AG08396 (cell line): ENCODE measurements at places on chromosomes 16 and 17.

- no peak for DNase-seq
Measured at GRCh38 chr16:25030420-25031131, 15.4 kb upstream of the ARHGAP17 start.

GRCh38 chr17:75902406-75902805 is 2.3 kb downstream of the MRPL38 start:
- DNase-seq: no peak

DNA sequence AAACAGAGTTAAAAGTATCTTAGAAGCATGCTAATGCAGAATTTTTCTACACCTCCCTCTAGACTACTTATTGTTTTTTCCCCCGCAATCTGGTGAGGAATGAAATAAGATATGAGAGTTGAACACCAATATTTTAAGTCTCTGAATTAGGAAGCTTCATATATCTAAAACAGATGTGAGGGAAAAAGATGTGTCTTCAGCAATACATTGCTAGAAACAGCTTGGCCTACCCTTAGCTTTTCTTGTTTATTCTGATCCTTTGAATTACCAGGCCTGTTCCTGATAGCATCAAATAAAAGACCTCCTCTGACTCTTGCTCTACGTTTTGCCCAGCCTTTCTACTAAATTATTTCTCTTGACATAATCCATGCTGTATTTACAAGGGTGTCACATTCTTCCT is 221.8 kb downstream of the CDH11 start:
- no peak for DNase-seq

GRCh38 chr17:48472411-48473281 is 42.6 kb upstream of the SKAP1 start:
- DNase-seq: no peak

GRCh38 chr16:30069611-30070462 is 4.3 kb downstream of the ALDOA start:
- DNase-seq: no peak
